ENCODE measurements at places on chromosomes 12 and 14. TPM values are rescaled to one million over a fixed set of nuclear protein-coding genes. Genes with fewer than 3 reads are reported as not detected.
A peak's percentile ranks its signal among the peaks of the same experiment; 100 is the strongest.

- no peaks in the 10 kb centered on the region for H3K27me3 ChIP-seq
- H3K4me3 ChIP-seq: no peak overlapping the region
- no peak for DNase-seq
- H3K27ac ChIP-seq: no peak overlapping the region
- peaks cover 13% of the 10 kb centered on the region for H3K36me3 ChIP-seq
- peaks cover 21% of the 10 kb centered on the region for H3K4me1 ChIP-seq
Measured at GRCh38 chr14:24224618-24225071, 7.5 kb downstream of the NEDD8 start.

LRTM2 gene
- total RNA-seq: not detected

DNA sequence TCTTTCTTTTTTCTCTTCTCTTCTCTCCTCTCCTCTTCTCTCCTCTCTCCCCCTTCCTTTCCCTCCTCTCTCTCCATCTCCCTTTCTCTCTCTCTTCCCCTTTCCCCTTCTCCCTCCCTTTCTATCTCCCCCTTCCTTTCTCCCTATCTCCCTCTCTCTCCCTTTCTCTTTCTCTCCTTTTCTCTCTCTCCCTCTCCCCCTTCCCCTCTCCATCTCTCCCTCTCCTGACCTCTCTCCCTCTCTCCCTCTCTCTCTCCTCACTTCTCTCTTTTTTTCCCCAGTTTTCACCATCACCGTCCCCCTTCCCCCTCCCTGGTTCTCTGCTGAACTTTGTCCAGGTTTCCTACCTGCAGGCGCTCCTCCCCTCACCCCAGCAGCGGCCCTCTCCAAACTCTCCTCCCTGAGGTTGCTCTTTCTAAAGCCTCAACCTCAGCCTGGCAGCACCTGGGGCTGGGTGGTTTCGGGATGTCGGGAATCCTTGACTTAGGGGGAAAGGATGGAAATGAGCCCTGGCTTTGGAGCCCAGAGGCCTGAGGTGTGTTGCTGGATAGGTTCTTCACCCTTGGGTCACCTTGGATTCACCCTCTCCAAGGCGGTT is 14.7 kb upstream of the TBX3 start:
- no peak for DNase-seq
- H3K4me1 ChIP-seq: no peaks in the 10 kb centered on the region
- no peak overlapping the region for H3K4me3 ChIP-seq
- H3K27me3 ChIP-seq: peaks cover 86% of the 10 kb centered on the region
- H3K36me3 ChIP-seq: no peaks in the 10 kb centered on the region
- no peak overlapping the region for H3K27ac ChIP-seq

DNA sequence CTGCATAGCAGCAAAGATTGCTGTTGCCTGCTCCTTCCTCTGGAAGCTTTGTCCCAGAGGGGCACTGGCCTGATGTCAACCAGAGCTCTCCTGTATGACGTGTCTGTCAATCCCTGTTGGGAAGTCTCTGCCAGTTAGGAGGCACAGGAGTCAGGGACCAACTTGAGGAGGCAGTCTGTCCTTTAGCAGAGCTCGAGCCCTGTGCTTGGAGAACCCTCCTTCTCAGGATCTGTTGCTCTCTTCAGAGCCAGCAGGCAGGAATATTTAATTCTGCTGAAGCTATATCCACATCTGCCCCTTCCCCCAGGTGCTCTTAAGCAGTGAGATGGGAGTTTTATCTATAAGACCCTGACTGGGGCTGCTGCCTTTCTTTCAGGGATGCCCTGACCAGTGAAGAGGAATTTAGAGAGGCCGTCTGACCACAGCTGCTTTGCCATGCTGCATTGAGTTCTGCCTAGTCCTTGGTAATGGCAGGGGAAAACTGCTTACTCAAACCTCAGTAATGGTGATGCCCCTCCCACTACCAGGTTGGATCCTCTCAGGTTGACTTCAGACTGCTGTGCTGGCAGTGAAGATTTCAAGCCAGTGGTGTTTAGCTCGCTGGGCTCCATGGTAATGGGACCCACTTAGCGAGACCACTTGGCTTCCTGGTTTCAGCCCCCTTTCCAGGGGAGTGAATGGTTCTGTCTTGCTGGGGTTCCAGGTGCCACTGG is 218.6 kb upstream of the SLC38A2 start:
- no peak overlapping the region for H3K4me3 ChIP-seq
- DNase-seq: no peak
- no peak overlapping the region for H3K27ac ChIP-seq

GRCh38 chr12:58584880-58585279 is 335.4 kb downstream of the LRIG3 start:
- H3K4me1 ChIP-seq: no peaks in the 10 kb centered on the region
- no peak for DNase-seq
- H3K36me3 ChIP-seq: no peaks in the 10 kb centered on the region
- H3K27ac ChIP-seq: no peak overlapping the region
- no peak overlapping the region for H3K4me3 ChIP-seq

DNA sequence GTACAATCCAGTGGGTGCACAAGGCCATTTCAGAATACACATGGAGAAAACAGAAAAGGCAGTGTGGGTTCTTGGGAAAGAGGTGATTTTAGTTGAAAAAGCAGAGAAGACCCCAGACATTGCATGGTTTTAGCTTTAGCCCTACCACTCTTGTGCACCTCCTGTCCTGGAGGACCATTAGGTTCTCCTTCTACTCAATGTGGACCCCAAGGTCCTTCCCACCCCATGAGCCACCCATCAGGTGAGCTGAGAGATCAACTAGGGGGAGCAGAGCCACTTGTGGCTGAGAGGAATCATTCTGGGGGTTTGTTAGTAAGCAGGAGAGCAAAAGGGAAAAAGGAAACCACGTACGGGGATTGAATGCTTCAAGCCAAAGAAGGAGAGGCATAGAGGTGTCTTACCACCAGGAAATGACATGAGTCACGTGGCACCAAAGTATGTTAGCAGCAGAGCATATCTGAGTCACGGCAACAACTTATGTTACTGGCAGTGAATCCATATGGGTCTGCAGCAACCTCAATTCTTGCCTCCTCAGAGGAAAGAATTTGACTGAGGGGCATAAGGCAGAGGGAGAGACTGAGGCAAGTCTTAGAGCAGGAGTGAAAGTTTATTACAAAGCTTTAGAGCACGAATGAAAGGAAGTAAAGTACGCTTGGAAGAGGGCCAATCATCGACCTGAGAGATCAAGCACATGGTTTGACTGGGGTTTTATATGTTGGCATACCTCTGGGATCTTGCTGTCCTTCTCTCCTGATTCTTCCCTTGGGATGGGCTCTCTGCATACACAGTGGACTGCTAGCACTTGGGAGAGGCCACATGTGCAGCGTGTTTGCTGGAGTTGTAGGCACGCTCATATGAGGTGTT is 73.9 kb downstream of the HSD17B6 start:
- H3K36me3 ChIP-seq: peaks cover 6% of the 10 kb centered on the region
- peaks cover 5% of the 10 kb centered on the region for H3K27me3 ChIP-seq
- peak overlapping the region; percentile 79 for H3K27ac ChIP-seq
- H3K4me1 ChIP-seq: peaks cover 18% of the 10 kb centered on the region

TTC8 gene
- total RNA-seq: 0.79 TPM

GRCh38 chr14:79680087-79680486 is 531.2 kb downstream of the DIO2 start:
- H3K4me1 ChIP-seq: no peaks in the 10 kb centered on the region
- H3K27ac ChIP-seq: no peak overlapping the region
- H3K36me3 ChIP-seq: no peaks in the 10 kb centered on the region
- H3K27me3 ChIP-seq: no peaks in the 10 kb centered on the region

GRCh38 chr12:101695706-101696105 is 1.7 kb upstream of the CHPT1 start:
- no peaks in the 10 kb centered on the region for H3K27me3 ChIP-seq
- H3K27ac ChIP-seq: no peak overlapping the region
- peaks cover 37% of the 10 kb centered on the region for H3K4me1 ChIP-seq
- no peaks in the 10 kb centered on the region for H3K36me3 ChIP-seq

DNA sequence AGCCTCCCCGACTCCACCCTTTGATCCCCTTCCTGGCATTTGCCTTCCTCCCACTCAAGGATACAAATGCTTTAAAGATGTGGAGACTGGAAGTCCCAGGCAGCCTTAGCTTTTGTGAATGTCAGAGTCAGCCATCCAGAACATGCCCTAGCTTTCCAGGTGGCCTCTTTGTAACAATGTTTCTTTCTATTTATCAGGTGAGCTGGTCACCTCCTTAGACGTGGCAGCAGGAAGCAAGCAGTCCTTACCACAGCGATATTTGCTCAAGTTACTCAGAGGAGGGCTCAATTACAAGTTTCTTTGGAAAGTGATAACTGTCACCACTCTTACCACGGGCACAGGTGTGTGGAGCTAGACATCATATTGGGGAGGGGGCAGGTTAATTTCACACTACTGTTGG is 4.9 kb downstream of the GALNT6 start:
- H3K27ac ChIP-seq: no peak overlapping the region
- peaks cover 20% of the 10 kb centered on the region for H3K36me3 ChIP-seq
- DNase-seq: no peak

DNA sequence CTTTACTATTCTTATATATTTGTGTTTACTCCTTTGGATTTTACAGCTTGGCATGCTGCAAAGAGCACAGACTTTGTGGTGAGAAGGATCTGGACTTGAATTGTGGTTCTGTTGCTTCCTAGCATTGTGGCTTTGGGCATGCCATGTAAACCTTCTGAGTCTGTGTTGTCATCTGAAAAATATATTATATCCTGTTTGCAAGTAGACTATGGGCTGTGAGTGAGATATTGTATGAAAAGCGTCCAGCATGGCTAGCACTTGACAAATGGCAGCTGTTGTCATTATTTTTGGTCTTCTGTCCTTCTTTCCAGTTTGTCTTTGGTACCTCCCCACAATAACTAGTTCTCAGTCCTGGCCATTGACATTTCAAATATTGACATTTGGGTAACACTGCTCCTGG is 61.8 kb upstream of the DACT1 start:
- peaks cover 28% of the 10 kb centered on the region for H3K4me1 ChIP-seq
- no peak for DNase-seq
- no peaks in the 10 kb centered on the region for H3K27me3 ChIP-seq
- no peaks in the 10 kb centered on the region for H3K36me3 ChIP-seq

DNA sequence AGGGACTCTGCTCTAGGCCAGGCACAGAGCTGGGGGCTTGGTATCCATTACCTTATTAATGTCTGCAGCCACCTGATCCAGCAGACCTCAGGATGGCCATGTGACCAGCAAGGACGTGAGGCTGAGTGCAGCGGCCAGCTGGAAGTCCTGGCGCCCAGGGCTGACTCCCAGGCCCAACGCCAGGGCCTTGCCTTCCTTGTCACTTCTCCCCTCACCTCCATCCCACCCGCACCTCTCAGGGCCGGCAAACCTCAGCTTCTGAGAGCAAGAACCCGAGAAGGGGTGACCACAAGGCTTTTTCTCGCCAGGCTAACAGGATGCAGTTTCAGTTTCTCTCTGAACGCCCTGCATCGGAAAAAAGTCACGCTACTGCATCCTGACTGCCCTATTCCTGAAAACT is 15.4 kb downstream of the RAB35 start:
- peak overlapping the region; percentile 86 for H3K27ac ChIP-seq
- H3K4me3 ChIP-seq: peak overlapping the region; percentile 54
- no peaks in the 10 kb centered on the region for H3K27me3 ChIP-seq
- H3K4me1 ChIP-seq: peaks cover 26% of the 10 kb centered on the region

BDKRB1 gene
- not detected for total RNA-seq

- no peak overlapping the region for H3K27ac ChIP-seq
- no peaks in the 10 kb centered on the region for H3K27me3 ChIP-seq
- no peak for DNase-seq
- H3K4me3 ChIP-seq: no peak overlapping the region
- no peaks in the 10 kb centered on the region for H3K4me1 ChIP-seq
Measured at GRCh38 chr14:36944307-36945010, 227.9 kb downstream of the SLC25A21 start.

KRT74 gene
- total RNA-seq: 0.15 TPM

PLEKHD1 gene
- 0.15 TPM for total RNA-seq

DNA sequence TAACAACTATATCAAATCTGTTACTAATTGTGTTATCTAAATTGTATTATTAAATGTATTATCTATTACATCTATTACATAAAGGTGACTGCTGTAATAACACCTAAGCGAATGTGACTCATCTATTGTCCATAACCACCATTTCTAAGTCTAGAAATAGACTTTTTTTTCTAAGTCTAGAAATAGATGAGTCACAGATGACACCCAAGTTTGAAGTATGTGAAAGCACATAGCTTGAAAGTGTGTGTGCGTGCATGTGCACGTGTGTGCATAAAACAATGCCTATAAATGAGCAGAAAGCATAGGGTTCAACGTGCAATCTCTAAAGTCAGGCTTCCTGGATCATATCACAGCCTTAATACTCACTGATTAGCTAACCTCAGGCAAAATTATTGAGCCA is 451.3 kb upstream of the USP15 start:
- H3K27me3 ChIP-seq: no peaks in the 10 kb centered on the region
- no peak overlapping the region for H3K4me3 ChIP-seq
- H3K4me1 ChIP-seq: no peaks in the 10 kb centered on the region
- H3K36me3 ChIP-seq: no peaks in the 10 kb centered on the region
- DNase-seq: no peak
- H3K27ac ChIP-seq: no peak overlapping the region

DNA sequence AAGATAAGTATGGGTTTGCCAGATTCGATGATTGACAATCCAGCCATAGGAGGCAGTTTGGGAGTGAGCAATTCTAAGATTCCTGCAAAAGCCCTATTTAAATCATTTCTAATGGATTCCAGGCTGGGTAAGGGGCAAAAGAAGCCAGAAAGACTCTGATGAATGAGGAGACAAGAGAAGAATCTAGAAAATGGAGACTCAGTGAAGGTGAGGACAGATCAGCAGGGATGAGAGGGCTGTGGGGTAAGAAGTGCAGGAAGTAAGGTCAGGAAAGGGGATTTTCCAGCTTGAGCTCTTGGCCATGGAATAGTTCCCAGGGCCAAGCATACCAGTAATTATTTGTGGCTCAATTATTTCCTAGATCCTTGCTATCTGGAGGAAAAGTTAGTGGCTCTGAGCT is 87.3 kb downstream of the TMX1 start:
- DNase-seq: no peak
- H3K27me3 ChIP-seq: peaks cover 30% of the 10 kb centered on the region
- no peak overlapping the region for H3K27ac ChIP-seq

DNA sequence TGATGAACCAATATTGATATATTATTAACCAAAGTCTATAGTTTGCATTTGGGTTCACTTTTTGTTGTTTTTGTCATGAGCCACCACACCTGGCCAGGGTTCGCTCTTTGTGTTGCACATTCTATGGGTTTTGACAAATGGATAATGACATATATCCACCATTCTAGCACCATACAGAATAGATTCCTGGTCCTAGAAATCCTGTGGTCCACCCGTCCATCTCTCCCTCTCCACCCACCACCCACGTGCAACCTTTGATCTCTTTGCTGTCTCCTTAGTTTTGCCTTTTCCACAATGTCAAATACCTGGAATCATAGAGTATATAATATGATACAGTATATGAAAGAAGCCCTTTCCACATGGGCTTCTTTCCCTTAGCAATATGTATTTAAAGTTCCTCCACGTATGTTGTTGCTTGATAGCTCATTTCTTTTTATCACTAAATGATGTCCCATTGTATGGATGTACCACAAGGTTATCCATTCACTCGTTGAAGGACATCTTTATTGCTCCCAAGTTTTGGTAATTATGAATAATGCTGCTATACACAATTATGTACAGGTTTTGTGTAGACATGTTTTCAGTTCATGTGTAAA is 7.4 kb downstream of the RPL6 start:
- H3K27me3 ChIP-seq: no peaks in the 10 kb centered on the region
- no peak for DNase-seq
- no peak overlapping the region for H3K27ac ChIP-seq

- H3K4me3 ChIP-seq: no peak overlapping the region
- H3K27me3 ChIP-seq: no peaks in the 10 kb centered on the region
- H3K36me3 ChIP-seq: no peaks in the 10 kb centered on the region
- no peak overlapping the region for H3K27ac ChIP-seq
Measured at GRCh38 chr12:87200289-87200979, 828.8 kb downstream of the C12orf50 start.

DDX51 gene
- total RNA-seq: 25.2 TPM

PELI2 gene
- 3.6 TPM for total RNA-seq

GRCh38 chr12:53811606-53812005 is 59.8 kb upstream of the CISTR start:
- no peaks in the 10 kb centered on the region for H3K36me3 ChIP-seq
- no peaks in the 10 kb centered on the region for H3K4me1 ChIP-seq
- no peak for DNase-seq
- H3K27ac ChIP-seq: no peak overlapping the region
- H3K4me3 ChIP-seq: no peak overlapping the region
